ENCODE measurements at places on chromosomes 11 and 22.

GRCh38 chr11:1937616-1938342 is 9.4 kb upstream of the MRPL23 start:
- no peak for DNase-seq
- H3K27ac ChIP-seq, result no peak overlapping the region
- peaks cover 8% of the 10 kb centered on the region for H3K36me3 ChIP-seq
- H3K4me3 ChIP-seq, result no peak overlapping the region
- H3K4me1 ChIP-seq, result no peaks in the 10 kb centered on the region
- peaks cover 24% of the 10 kb centered on the region for H3K27me3 ChIP-seq

DNA sequence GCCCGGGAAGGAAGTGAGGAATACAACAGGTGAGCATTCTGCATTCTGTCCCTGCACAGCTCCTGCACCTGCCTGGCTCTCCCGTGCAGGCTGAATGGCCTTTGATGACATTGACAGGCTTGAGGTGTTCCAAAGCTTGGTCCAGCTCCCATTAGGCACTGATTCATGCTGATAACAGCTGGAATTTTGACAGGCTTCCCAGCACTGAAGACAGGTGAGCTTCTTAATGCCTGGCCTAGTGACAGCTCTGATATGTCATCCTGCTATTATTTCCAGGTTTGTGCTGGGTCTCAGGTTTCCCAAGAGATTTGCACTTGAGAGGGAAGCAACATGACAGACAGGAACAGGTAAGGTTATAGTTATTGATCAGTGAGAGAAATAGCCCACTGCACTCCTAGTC is 58.0 kb upstream of the MTNR1B start:
- H3K27ac ChIP-seq, result no peak overlapping the region
- peaks cover 12% of the 10 kb centered on the region for H3K27me3 ChIP-seq
- DNase-seq, result no peak
- no peaks in the 10 kb centered on the region for H3K36me3 ChIP-seq
- H3K4me3 ChIP-seq, result no peak overlapping the region

- no peaks in the 10 kb centered on the region for H3K36me3 ChIP-seq
- H3K4me1 ChIP-seq, result no peaks in the 10 kb centered on the region
- no peak overlapping the region for H3K27ac ChIP-seq
- no peaks in the 10 kb centered on the region for H3K27me3 ChIP-seq
- H3K4me3 ChIP-seq, result no peak overlapping the region
Observed at GRCh38 chr11:116386118-116386699, 386.6 kb downstream of the BUD13 start.

GRCh38 chr11:64303109-64304031 is 2.0 kb upstream of the ESRRA start:
- DNase-seq, result no peak
- H3K36me3 ChIP-seq, result no peaks in the 10 kb centered on the region
- peaks cover 2% of the 10 kb centered on the region for H3K27me3 ChIP-seq
- peaks cover 16% of the 10 kb centered on the region for H3K4me1 ChIP-seq
- H3K4me3 ChIP-seq, result no peak overlapping the region
- H3K27ac ChIP-seq, result no peak overlapping the region

- H3K4me1 ChIP-seq, result no peaks in the 10 kb centered on the region
- no peak overlapping the region for H3K27ac ChIP-seq
- DNase-seq, result no peak
Observed at GRCh38 chr11:111851636-111852035, 19.7 kb downstream of the ALG9 start.
